ENCODE measurements at places on chromosomes 3 and 15.

- no peak for DNase-seq
These were observed 1.6 kb downstream of the LINGO1 start for GRCh38 chr15:77630956-77631744.

DNA sequence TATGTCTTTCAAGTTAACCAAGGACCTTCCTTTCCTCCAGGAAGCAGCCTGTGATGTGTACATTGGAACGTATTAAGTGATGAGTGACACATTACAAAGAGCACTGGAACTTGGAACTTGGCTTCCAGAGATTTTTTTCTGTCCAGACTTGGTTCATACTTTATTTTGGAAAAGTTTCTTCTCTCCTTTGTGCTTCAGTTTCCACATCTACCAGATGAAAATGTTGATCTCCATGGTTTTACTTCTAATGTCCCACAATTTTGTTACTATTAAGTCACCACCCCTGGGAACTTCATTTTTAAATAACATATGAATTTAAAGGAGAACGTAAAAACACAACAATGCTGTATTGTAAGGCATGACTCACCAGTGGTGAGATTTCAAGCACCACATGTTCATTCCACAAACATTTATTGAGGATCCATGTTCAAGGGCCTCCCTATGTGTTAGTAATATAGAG lies 290.7 kb upstream of the LMCD1 start:
- DNase-seq, result no peak

DNA sequence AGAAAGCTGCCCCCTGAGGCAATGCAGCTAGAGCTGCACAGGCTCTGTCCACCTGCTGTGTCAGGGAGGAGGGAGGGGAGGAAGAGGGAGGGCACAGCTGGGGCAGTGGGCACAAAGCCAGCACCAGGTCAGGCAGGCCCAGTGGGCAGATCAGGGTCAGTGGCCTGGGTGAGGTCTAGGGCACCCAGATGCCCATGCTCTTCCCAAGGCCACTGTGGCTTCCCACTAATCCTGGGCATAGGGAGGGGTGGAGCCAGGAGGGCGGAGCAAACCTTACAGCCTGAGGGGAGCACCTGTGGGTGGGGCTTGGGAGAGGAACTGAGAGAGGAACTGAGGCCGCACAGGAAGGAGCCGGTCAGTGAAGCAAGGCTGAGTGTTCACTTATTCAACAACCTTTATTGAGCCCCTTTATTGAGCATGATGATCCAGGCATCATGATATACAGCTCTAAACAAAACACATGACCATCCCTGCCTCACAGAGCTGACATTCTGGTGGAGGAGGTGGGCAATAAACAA lies 55.0 kb downstream of the RHCG start:
- DNase-seq, result no peak

GRCh38 chr3:97957617-97958311 lies 14.5 kb downstream of the RIOX2 start:
- DNase-seq, result no peak

GRCh38 chr15:70783610-70784022 lies 20.3 kb upstream of the UACA start:
- no peak for DNase-seq

GRCh38 chr3:113271189-113271588 lies 59.8 kb downstream of the BOC start:
- DNase-seq, result no peak

DNA sequence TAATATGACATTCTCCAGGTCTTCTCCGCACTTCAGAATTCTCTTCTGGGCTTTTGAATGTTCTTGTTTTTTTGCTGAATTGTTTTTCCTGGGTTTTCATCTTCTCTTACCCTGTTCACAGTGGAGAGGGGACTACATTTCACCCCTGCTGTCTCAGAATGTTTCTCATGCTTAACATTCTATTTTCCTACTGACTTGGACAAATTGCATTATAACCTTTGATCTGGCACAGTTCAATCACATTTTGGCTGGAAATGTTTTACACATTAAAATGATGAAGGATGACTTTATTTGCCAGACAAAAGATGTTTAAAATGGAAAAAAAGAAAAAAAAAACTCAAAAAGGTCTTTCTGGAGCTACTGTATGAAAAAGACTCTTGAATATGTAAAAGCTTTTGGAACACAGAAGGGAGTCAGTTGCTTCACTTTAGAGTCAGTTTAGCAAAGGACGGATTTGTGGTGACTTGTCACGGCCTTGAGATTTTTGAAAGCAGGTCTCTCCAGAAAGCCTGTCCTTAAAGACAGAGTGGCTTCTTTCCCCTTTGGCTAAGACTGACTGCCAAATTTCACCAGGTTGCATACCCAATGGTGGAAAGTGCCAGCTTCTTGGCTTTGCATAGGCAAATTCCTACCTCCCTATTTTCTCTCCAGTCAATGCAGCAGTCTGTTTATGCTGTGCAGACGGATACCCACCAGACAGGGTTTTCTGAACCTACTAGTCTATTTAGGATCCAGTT lies 401.0 kb upstream of the TBL1XR1 start:
- DNase-seq, result no peak

Measured in stimulated activated CD4-positive, alpha-beta T cell treated with anti-CD3 and anti-CD28 coated beads, Interleukin-4, amount 100 ng/mL, for 1 hour (primary cell).